ENCODE measurements at places on chromosomes 6 and 20.

DNA sequence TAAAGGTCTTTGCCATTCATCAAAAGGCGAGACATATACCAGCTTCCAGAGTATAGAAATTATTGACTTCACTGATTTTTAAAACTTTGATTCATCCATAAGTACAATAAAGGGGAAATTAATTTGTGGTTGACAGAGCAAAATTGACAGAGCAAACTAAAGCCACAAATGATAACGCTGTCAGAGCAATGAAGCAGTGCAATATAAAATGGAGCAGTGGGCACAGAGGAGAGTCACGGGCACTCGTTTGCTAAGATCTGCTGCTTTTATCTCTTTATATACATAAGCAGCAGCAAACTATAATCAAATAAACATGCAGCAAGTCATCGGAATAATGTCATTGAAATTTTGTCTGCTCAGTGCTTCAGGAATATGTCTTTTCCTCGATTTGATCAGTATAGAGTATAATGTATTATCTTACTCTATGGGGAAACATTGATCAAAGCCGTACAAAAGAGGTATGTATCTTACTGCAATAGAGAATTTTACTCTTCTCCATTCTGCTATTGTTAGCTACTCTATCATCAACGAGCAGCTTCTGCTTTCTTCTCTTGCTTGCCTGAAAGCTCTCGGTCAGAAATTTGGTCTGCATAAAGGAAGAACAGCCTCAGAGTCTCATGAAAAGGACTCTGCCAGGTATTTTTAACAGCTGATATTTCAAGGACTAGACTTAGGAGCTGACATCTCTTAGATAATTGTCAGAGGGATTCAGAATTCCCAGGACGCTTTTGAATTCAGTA, 546.0 kb upstream of the ARID1B start:
- DNase-seq = no peak

- no peak for DNase-seq
Observed at GRCh38 chr20:5835871-5836270, 85.7 kb downstream of the SHLD1 start.

- no peak for DNase-seq
Observed at GRCh38 chr6:31968791-31969711, 2.9 kb downstream of the DXO start.

GRCh38 chr6:76876922-76877553, 586.3 kb downstream of the HTR1B start:
- DNase-seq = peak; percentile 66

- no peak for DNase-seq
Observed at GRCh38 chr20:39960522-39961428, 728.3 kb downstream of the MAFB start.

DNA sequence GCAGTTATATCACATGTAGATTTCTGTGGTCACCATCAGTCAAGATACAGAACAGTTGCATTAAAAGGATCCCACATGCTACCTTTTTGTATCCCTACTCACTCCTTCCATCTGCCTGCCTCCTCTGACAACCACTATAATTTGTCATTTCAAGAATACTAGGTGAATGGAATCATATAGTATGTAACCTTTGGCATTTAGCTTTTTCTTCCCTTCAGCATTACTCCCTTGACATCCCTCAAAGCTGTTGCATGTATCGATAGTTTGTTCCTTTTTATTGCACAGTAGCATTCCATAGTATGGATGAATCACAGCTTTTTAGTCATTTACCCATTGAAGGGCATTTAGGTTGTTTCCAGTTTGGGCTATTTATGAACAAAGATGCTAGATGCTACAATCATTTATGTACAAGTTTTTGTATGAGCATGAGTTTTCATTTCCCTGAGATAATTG, 26.1 kb downstream of the NCOA7 start:
- no peak for DNase-seq

DNA sequence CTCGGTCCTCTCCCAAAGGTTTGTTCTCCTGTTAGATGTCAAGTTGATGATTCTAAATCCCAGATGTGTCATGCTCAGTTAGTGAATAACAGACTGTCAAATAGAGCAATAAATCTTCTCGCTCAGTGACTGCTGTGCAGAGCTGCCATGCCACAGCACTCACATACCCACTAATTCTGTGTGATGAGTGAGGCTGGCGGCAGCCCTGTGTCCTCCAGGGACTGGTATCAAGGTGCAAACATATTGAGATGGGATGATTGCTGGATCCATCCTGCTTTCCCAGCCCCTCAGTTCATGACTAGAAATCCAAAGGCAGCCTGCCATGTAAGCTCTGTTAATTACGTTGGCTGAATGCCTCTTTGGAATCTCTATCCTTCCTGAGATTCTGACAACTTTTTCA, 103.9 kb downstream of the OLIG3 start:
- DNase-seq = no peak

DNA sequence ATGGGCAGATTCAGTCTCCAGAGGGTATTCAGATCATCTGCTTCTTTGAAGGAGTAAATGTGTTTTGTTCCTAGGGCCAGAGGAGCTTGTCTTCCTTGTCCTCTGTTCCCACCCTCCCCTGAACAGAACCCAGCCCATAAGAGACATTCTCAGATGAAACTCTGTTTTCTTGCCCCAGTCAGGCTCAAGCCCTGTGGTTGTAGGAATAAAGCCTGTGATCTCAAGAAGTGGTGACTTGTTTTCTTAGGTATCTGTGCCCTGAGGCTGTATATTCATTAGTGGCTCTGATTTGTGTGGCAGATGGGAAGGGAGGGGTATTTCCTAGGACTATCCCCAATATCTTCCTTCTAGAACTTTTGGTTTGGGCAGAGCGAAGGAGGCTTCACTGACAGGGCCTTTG, 27.9 kb downstream of the GSS start:
- peak; percentile 71 for DNase-seq

DNA sequence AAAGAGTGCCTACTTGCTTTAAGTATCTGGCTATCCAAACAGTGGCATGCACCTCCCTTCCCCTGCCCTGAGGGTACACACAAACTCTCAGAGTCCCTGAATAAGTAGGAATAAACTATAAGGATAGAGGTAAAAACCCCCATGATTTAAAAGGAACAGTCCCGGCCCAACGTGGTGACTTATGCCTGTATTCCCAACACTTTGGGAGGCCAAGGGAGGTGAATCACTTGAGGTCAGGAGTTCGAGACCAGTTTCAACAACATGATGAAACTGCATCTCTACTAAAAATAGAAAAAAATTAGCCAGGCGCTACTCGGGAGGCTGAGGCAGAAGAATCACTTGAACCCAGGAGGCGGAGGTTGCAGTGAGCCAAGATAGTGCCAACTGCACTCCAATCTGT, 22.2 kb downstream of the SAMHD1 start:
- no peak for DNase-seq

- DNase-seq = no peak
Observed at GRCh38 chr6:28741363-28741762, 182.4 kb downstream of the TRIM27 start.

- DNase-seq = no peak
Observed at GRCh38 chr20:61044499-61044898, 207.6 kb upstream of the CDH4 start.

DNA sequence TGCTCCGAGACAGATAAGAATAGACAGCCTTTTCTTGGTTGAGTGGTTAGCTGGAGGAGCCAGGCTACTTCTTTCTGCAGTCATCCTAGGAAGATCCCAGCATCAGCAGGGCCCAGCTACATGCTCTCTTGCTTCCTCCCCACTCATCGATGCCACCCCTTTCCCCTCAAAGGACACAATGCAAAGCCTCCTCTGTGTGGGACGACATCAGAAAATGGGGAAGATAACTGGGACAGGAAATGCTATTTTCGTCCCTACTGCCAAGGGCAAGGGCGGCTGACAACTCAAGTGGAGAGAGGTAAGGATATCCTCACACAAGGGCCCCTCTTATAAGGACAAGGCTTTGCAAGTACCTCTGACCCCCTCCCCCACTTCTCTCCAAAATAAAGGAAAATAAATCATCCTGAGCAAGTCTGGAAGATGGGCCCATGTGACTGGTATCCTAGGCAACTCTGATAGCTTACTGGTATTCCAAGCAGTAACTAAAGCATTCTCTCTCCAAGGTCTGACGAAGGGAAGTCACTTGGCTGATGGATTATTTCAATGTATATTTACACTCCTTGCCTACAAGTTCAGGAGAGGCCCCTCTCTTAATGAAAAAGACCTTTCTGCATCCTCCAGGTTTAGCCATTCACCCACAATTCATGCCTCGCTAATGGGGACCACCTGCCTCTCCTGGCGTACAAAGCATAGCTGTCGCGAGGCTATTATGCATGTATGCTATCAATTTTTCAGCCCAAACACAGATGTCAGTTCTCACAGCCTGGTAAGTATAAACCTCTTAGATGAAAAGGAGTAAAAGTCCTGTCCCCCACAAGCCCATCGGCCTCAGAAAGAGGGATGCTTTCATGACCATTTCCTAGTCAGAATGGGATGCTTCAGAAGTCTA, 11.3 kb downstream of the ELMO2 start:
- DNase-seq = no peak

- peak; percentile 31 for DNase-seq
Observed at GRCh38 chr6:4809999-4810918, 34.1 kb downstream of the CDYL start.

DNA sequence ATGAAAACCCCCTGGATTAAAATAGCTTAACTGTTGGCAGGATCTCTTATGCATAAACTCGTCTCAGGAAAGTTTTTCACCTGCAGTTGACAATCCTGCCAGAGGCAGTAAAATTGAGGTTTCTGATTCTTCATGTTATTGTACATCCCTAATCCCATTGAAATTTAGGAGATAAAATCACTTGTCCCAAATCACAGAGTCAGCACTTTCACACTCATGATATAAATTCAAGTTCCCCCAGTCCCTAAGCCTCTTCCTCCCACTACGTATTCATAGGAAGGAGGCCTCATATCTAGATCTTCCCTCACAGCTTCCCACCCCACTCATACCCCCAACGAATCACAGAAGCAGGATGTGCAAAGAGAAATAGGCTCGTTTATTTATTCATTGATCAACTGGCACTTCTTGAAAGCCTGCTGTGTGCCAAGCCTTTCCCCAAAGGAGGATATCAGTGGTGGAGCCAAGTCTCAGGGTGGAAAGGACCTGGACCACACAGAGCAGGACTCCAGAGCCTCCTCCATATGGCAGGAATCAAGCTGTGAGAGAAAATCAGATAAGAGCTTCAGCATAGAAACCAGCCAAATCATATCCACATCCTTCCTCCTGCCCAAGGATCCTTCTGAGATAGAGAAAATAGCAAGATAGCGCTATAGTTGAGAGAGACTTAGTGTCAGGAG, 2.3 kb downstream of the SLPI start:
- no peak for DNase-seq

GRCh38 chr6:116101302-116101718, 657 bp downstream of the NT5DC1 start:
- no peak for DNase-seq

DNA sequence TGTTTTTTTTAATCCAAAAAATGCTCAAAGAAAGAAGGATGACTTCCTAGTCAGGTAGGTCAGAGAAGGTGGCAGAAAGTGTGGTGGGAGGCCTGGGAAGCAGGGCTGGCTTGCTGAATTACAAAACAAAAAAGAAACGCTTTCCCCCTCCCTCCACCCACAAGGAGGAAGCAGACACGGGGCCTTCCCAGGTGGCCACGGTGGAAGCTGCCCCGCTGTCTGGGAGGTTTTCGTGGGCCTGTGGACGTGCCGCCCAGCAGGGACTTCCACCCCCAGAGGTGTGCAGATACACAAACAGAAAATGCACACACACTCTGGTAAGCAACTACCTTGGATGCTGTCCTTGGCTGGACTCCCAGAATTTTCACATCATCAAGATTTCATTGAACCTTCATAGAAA, 198.2 kb upstream of the CDH4 start:
- DNase-seq = no peak

GRCh38 chr6:135250751-135251497, 69.8 kb downstream of the MYB start:
- no peak for DNase-seq

- no peak for DNase-seq
Observed at GRCh38 chr6:32602383-32602782, 12.7 kb upstream of the HLA-DRB1 start.

- no peak for DNase-seq
Observed at GRCh38 chr20:36066777-36067176, 87.8 kb upstream of the EPB41L1 start.

GRCh38 chr20:50655311-50655880, 35.9 kb downstream of the RIPOR3 start:
- DNase-seq = no peak

DNA sequence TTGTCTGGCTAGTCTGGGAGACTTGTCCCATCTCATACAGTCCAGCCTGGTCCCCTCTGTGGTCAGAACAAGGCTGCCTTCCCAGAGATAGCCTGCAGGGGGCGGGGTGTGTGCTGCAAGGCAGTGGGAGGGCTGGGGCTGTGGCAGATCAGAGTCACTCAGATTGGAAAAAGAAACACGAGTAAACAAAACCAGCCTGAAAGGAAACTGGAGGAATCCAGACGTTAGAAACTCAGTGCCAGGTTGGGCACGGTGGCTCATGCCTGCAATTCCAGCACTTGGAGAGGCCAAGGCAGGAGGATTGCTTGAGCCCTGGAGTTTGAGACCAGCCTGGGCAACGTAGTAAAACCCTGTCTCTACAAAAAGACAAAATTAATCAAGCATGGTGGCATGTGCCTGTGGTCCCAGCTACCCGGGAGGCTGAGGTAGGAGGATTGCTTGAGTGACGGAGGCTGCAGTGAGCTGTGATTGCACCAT, 20.2 kb downstream of the LEMD2 start:
- DNase-seq = peak; percentile 65

- no peak for DNase-seq
Observed at GRCh38 chr6:130421585-130421984, 55.8 kb downstream of the TMEM200A start.

- no peak for DNase-seq
Observed at GRCh38 chr6:154960299-154960843, 34.7 kb upstream of the TIAM2 start.

Measured in RWPE1 (cell line).